ENCODE measurements at places on chromosomes 4 and X. TPM values are rescaled to one million over a fixed set of nuclear protein-coding genes. Genes with fewer than 3 reads are reported as not detected.

DGKK gene
- total RNA-seq, result 1.4 TPM

HOPX gene
- total RNA-seq, result not detected

HDX gene
- total RNA-seq, result 4.0 TPM

DCAF4L1 gene
- total RNA-seq, result 0.07 TPM

CXCL1 gene
- total RNA-seq, result 0.20 TPM

GSPT2 gene
- total RNA-seq, result 51.0 TPM

AGTR2 gene
- not detected for total RNA-seq

UCP1 gene
- total RNA-seq, result not detected

ALPK1 gene
- total RNA-seq, result 0.17 TPM

FRMPD4 gene
- 0.18 TPM for total RNA-seq

ZNF157 gene
- total RNA-seq, result 0.81 TPM

AMOT gene
- total RNA-seq, result 19.9 TPM

TMPRSS11B gene
- not detected for total RNA-seq

PHKA1 gene
- total RNA-seq, result 6.6 TPM

CHST7 gene
- total RNA-seq, result 17.1 TPM

CACNA1F gene
- 0.94 TPM for total RNA-seq

SSX4B gene
- total RNA-seq, result not detected

SERTM2 gene
- 0.22 TPM for total RNA-seq

SH3D19 gene
- 32.1 TPM for total RNA-seq

CCDC160 gene
- total RNA-seq, result 0.97 TPM

MAGEA12 gene
- total RNA-seq, result not detected

FAM9B gene
- total RNA-seq, result not detected

MAP7D2 gene
- total RNA-seq, result 2.4 TPM

YIPF7 gene
- total RNA-seq, result not detected

DCK gene
- total RNA-seq, result 13.2 TPM

LNX1 gene
- 2.1 TPM for total RNA-seq

TACR3 gene
- total RNA-seq, result 0.53 TPM

TXK gene
- total RNA-seq, result not detected

ARMCX5 gene
- 17.7 TPM for total RNA-seq

MYL5 gene
- total RNA-seq, result 18.4 TPM

PCSK1N gene
- total RNA-seq, result 3.9 TPM

TBL1X gene
- total RNA-seq, result 26.0 TPM

GAGE12H gene
- not detected for total RNA-seq

Measured in H9 (cell line).